Common myeloid progenitor, CD34-positive (primary cell): ENCODE measurements at places on chromosomes 4 and X.

GRCh38 chr4:185141777-185142176 lies 1.3 kb upstream of the SLC25A4 start:
- DNase-seq: no peak

GRCh38 chr4:147725673-147726072 lies 6.2 kb upstream of the ARHGAP10 start:
- no peak for DNase-seq

DNA sequence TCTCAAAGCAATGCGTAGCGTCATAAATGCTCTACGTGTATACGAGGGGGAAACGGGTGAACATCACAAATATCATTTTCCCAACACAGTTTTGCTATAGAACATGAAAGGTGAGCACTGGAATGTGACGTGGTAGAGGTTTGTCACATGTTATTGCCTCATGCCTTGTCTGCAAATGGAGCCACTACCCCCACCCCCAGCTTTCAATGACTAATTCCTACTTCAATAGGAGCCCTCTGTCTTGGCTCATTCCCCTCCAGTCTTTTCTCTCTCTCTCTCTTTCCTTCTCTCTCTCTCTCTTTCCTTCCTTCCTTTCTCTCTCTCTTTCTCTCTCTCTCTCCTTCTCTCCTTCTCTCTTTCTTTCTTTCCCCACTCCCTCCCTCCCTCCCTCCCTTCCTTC lies 127.0 kb downstream of the STOX2 start:
- no peak for DNase-seq

DNA sequence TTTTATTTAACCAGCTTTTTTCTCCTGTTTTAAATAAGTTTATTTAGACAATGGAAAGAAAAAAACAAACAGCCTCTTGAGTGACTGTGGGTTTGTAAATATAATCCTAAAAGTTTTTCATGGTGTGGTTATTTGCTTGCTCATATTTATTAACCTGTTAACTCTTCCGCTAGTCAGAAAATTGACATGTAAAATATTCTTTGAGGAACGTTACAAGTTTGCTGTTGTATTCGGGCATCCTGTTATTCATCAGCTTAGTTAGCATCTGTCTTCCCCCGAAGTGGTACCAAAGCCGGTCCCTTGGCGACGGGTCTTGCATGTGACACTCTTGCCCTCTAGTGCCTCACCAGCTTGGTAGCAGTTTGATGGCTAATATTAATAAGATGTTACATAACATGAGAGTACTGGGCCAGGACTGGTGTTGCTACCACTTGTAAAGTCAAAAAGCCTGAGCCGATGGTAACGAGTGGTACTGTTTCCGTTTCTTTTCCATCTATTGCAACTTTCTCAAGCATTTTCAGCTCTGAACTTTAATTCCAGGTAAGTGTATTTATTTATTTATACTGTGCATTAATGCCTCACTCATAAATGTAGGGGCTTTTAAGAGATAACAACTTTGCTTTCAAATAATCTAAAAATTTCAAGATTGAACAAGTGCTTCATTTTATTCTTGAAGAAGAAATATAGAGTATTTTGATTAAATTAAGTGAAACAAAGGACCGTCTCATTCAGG lies at the start of gene NDST3:
NDST3 (plus strand) TSS at position 434 of the 733 bp plus-strand sequence. CDS start 19,425 bp downstream, outside the sequence.
- peak; percentile 93 for DNase-seq

GRCh38 chr4:52052475-52052780 lies 1.3 kb downstream of the SPATA18 start:
- peak; percentile 77 for DNase-seq

- peak; percentile 63 for DNase-seq
Measured at GRCh38 chr4:742742-743311, 37.2 kb downstream of the PCGF3 start.

GRCh38 chr4:99690990-99691389 lies 33.4 kb upstream of the C4orf54 start:
- no peak for DNase-seq

DNA sequence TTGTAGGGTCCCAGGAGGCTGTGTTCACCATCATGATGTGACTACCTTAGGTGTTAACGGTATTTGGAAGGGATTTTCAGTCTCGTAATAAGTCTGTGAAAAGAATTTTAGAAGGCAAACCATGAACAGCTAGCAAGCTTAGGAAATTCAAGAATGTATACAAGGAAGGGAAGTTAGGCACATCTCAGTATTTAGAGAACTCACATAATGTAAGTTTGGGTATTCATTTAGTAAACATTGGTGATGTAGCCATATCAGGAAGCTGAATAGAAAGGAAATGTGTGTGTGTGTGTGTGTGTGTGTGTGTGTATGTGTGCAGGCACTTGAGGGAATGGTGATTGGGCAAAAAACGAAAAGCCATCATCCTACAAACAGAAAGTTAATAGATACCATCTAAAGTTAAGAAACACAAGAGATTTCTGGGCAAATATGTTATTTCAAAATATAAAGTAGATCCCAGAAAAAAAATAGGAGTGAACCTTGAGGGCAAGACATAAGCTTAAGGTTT lies 34.7 kb upstream of the PRKX start:
- DNase-seq: peak; percentile 88

- DNase-seq: no peak
Measured at GRCh38 chr4:106312997-106313522, 2.9 kb downstream of the TBCK start.

DNA sequence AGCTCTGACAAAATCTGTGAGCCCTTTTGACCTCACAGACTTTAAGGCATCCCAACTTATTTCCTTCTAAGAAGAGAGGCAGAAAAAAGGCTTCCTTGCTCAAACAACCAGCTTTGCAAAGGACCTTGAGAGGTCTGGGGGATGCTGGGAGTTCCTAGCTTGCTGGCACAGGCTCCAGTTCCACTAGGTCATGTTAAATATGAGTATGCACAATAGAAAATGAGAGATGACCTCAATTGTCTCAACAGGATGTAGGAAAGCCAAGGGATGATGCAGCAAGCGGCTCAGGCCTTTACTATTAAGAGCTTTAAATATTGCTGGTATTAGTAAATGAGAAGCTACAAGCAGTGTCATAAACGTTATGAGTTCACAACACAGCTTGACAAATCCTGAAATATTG lies 13.3 kb upstream of the ZNF827 start:
- no peak for DNase-seq

DNA sequence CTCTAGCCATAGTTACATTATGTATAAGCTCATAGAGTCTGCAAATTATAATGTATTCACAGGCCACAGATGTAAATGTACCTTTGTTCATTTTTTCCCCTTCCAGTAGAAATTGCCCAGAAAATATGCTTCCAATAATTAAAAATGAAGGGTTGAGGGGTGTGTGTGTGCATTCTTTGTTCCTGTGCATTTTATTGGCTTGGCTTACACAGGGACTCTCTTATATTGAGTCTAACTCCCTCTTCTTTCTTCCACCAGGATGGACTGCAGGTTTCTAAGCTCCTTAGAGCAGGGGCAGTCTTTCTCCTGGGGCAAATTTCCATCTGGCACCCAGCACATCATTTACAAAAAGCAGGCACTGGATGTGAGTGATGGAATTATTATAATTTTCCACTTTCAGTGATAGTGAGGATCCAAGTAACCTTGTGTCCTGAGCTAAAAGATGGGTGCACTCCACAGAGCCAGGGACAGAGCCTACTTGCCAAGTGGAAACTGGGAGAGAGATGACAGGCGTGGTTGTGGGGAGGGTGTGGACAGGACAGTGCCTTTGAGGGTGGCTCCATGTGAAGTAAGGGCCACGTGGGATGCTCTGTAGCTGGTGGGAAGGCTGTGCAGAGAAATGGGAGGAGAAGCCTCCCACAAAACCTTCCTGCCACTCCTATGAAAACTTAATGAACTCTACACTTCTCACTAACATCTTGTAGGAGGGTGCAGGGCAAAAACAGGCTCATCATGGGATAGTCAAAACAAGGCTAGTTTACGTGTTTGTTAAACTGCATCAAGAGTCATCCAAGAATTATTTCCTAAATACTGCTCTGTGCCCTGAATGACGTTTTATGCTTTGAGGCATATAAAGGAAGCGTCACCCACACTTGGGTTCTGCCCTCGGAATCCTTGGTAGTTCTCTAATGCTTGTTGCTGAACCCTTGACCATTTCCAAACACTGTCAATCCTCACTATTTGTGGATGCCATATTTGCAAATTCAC lies 16.0 kb downstream of the IGFBP7 start:
- DNase-seq: no peak

DNA sequence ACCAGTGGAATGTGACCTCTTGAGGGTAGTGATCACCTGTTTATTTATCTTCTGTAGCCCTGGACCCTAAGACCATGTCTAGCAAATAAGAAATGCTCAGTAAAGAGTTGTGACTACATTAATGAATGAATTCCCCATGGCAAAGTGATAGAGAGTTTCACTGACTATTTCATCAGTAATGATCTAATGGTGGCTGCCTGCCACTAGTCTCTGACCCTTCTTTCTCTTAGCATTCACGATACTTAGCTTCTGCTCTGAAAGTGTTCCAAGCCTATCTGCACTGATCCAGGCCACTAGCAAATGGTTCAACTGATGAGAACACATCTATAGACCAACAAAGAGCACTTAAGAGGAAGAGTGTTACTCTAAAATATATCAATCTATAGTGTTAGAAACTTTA lies 50.0 kb upstream of the RASGEF1B start:
- DNase-seq: no peak

GRCh38 chr4:130092187-130093015 lies 996.4 kb downstream of the C4orf33 start:
- DNase-seq: no peak

- DNase-seq: no peak
Measured at GRCh38 chr4:56259655-56260054, 127.6 kb downstream of the AASDH start.

DNA sequence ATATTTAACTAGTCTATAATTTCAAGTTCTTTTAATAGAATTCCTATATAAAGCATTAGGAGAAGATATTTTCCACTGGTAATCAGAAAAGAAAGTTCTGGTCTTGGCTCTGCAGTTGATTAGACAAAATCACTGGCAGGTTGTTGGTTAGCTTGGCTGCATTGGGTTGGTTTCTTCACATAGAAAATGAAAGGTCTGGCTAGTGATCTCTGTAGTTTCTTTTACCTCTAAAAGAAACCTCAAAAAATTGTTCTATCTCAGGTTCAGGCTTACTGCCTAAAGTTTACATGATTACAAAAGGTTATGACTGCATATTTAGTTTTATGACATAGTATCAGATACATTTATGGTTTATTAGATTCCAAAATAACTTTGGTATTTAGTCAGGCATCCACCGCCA lies 95.8 kb upstream of the NAP1L5 start:
- DNase-seq: no peak

- DNase-seq: no peak
Measured at GRCh38 chr4:155339588-155339987, 37.2 kb downstream of the MAP9 start.
